A549 treated with AZD2906 at 1 μM for 4 hours (cell line): ENCODE measurements at places on chromosomes 16 and 17. TPM values are rescaled to one million over a fixed set of nuclear protein-coding genes. Genes with fewer than 3 reads are reported as not detected.

Gene ITGB4
- total RNA-seq = 97.0 to 133 TPM (median 117 TPM) in 5 replicates

Gene PIPOX
- total RNA-seq = 0.07 to 0.33 TPM (median 0.11 TPM) in 4 of 5 replicates, not detected in the other

Gene TBC1D26
- not detected in 5 replicates for total RNA-seq

Gene ZNF629
- total RNA-seq = 16.0 to 19.7 TPM (median 17.4 TPM) in 5 replicates

Gene KRTAP1-5
- total RNA-seq = not detected in 5 replicates

Gene B3GNT9
- total RNA-seq = 7.2 to 10.2 TPM (median 9.8 TPM) in 5 replicates

Gene KAT2A
- total RNA-seq = 33.4 to 48.5 TPM (median 43.3 TPM) in 5 replicates

Gene MSRB1
- 32.5 to 43.0 TPM (median 42.2 TPM) in 5 replicates for total RNA-seq

Gene EVI2B
- 0.02 to 0.06 TPM (median 0.06 TPM) in 3 of 5 replicates, not detected in the others for total RNA-seq

Gene PNMT
- 0.10 to 0.68 TPM (median 0.63 TPM) in 5 replicates for total RNA-seq

Gene AANAT
- 0.22 to 0.64 TPM (median 0.33 TPM) in 5 replicates for total RNA-seq

Gene AOC2
- total RNA-seq = 1.7 to 2.7 TPM (median 1.8 TPM) in 5 replicates

Gene CD300C
- total RNA-seq = 0.31 to 0.51 TPM (median 0.41 TPM) in 5 replicates
